ENCODE measurements at places on chromosomes 5 and 9.

DNA sequence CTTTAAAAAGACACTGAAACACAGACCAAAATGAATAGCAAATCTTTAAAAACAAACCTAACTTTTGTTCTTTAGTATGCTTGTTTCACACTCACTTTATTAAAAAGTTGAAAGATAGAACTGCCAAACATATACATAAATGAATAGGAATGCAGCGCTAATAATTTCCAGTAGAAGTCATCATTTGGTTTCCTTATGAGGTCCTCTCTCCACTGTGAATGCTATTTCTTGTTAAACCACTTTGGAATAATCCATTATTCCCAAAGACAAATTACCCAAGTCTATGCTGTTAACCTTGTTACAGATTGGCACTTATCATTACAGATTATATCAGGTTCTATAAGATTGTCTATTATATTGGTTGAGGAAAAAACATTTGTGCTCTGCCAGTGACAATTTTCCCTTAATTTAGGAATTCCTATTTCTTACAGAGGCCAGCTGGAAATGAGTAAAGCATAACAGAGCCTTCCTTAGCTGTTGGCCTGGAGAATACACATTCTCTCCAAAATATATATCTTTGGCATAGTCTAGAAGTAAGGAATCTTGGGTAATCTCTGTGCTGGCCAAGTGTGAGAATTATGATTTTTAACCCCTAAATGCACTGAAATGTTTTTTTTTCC is 29.3 kb upstream of the MINAR2 start:
- no peak for DNase-seq

DNA sequence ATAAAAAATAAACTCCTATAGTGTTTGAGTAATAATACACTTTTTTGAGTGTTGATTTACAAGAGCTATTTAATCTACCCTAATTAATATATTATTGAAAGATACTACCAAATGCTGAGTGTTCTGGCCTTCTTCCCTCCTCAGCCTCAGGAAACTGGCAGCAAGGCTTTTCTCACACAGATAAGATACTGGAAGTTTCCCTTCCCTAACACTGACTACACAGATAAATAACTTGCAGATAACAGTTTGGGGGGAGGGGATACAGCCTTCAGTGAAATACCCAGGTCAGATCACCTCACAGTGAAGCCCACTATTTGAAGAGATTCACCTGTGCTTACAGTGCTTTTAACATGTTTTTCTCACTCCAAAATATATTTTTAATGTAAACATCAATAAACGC is 1.6 kb upstream of the NIPSNAP3A start:
- DNase-seq: no peak

GRCh38 chr9:113631871-113632665 is 168.5 kb downstream of the RGS3 start:
- DNase-seq: peak; percentile 39

- no peak for DNase-seq
Measured at GRCh38 chr5:76202182-76202581, 119.0 kb downstream of the SV2C start.

- DNase-seq: no peak
Measured at GRCh38 chr5:172907657-172908056, 51.6 kb upstream of the RPL26L1 start.

GRCh38 chr9:108994695-108995094 is 18.6 kb downstream of the CTNNAL1 start:
- peak; percentile 46 for DNase-seq
